ENCODE measurements at places on chromosomes 2 and 18.

GRCh38 chr2:206273905-206274304 lies 558 bp upstream of the ZDBF2 start:
- DNase-seq = no peak

GRCh38 chr2:150997702-150998440 lies 263.8 kb downstream of the RBM43 start:
- no peak for DNase-seq

GRCh38 chr2:12416600-12416999 lies 300.1 kb upstream of the TRIB2 start:
- no peak for DNase-seq

DNA sequence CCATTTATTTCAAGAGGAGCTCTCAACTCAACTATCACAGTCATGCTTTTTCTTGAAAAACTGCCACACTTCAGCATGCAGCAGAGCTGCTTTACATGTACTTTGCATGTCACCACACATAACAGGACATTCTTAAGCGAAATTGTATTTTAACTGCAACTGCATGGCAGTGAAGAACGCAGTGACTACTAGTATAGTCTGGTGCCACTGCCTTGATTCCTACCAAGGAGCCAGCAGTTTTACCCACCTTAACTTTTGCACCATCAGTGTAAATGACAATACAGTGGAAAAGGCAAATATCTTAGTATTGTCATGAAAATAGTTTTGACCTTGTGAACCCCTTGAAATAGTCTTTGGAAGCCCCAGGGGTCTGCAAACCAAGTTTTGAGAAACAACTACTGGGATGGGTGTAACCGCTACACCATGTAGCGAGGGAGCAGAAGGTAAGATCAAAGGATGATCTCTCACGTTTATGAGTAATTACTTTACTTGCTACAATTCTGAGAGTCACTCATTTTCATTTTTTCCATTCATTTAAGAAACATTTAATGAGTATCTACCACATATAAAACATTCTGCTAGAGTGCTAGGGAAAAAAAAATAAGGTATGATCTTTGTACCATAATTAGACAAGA lies 32.3 kb upstream of the MPP4 start:
- DNase-seq = no peak

DNA sequence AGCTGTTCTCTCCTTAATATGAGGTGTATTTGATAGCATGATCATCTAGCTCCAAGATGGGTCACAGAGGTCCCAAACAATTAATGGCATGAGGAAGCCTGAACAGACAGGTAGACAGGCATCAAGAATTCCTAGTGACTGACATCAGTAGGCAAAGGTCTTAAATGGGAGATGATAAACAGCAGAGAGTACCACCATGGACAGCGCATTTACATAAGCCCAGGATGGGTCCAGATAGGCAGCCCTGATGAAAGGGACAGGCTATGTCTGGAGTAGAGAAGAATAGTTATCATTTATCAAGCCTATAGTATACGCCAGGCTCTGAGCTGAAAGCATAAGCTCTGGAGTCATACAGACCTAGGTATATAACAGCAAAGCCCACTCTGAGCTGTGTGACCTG lies 434.7 kb upstream of the SETBP1 start:
- no peak for DNase-seq

DNA sequence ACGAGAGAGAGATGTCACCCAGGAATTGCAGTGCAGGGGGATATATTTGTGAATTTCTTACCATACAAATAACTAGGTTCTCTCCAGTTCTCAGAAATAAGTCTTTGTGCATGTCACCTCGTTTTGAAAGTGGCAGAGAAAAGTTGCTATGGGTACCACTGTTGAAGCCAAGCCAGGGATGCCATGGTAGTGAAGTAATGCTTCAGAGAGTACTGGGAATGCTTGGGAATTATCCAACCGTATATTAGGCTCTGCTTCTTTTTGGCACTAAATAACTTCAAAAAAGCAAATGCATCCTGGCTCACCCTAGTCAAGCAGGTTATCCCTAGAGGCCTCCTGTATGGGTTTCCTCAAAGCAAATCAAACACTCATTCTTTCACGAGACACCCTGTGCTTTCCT lies 50.7 kb upstream of the DDX18 start:
- no peak for DNase-seq

DNA sequence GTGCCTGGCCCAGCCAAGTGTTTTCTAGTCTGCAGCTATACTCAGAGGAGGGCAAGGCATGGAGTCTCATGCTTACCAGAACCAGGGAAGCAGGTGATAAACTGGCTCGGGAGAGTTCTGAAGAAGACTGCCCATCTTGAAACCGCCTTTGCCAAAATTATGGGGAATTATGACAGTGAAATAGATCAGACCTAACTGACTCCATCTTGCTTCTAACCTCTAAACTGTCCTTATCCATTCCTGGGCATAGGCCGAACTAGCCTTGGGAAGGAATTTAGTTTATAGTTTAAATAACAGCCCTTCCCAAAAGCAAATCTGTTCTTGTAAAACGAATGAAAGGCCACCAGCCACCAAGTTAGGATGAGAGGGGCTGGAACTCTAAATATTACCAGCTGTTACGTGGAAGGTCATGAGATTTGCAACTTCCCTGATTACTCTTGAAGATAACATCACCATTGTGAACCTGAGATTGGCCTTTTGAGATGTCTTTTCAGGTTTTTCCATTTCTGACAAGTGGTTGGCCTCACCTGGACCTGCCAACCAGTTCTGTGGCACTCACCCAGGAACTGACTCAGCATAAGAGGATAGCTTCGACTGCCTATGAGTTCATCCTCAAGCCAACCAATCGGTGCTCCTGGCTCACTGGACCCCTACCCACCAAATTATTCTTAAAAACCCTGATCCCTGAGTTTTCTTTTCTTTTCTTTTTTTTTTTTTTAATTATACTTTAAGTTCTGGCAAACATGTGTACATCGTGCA lies 23.4 kb downstream of the CHCHD5 start:
- DNase-seq = no peak

DNA sequence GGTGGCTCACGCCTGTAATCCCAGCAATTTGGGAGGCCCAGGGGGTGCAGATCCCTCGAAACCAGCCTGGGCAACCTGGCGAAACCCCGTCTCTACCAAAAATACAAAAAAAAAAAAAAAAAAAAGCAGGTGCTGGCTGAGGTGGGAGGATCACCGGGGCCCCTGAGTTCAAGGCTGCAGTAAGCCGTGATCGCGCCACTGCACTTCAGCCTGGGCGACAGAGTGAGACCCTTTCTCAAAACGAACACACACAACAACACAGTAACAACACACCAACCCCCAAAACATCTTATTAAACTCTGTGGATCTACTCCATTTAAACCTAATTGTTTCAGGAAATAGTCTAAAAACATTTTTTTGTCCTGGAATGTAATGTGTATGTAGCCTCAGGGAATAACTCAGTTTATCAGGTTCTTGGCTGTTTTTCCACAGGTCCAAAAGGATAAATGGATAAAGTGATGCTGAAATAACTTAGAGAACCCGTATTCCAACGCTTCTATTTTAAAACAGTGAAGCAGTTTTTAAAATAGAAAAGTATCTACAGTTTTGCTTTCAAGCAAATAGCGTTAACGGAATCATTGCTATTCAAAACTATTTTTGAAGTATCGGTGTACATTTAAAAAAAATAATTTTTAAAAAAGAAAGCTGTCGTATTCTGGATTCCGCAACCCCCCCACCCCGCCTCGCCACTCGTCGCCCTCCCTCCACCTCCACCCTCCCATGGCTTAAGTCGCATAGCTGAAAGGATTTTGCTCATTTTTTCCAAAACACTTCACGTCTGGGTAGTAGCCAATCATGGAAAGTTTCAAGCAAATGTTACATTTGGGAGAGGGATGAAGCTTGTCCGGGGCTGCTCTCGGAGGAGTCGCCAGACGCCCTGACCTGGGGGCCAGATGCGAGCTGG lies 895 bp upstream of the GLS start:
- DNase-seq = no peak

- no peak for DNase-seq
Measured at GRCh38 chr2:31404827-31405226, 9.7 kb downstream of the XDH start.

DNA sequence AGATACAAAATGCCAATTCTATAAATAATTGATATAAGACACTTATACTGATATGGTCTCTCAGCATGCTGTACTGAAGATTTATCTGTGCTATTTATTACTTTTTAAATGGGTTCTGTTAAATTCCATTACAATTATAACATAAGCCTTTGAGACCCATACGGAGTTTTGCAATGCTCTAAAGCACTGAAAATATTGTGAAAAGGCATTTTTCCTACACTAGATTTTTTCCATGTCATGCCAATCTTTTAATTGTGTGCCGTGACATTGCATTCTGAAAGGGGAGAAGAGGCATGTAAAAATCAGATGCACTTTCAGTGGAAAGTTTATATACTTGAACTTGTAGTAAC lies 46.5 kb downstream of the EFEMP1 start:
- no peak for DNase-seq

DNA sequence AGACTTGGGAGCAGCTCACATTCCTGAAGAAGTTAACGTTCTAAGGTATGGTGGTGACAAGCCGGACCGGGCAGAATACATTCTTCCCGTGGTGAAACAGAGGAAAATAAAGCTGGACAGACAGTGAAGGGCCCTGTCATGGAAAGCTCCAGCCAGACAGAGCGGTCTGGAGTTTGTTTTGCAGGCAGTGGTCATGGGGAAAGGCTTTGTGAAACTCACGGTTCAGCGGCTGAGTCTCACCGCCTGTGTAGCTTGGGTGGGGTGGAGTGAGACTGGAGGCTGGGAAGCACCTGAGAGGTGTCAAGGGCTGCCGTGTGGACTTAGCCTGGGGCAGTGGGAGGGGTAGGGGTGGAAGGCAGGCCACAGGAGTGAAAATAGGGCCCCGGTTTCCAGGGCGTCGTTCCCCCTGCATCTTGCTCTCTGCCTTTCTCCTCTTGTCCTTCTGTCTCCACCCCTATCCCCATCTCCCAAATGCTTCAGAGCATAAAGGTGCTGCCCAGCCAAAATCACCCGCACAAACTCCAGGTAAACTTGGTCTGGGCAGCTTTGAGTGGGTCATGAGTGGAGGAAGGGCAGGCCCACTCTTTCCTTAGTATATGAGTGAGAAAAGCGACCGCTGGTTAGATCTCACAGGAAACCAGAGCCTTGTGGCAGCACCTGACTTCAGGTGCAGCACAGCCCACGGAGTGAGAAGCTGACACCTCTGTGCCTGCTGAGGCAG lies 11.4 kb upstream of the SLC20A1 start:
- DNase-seq = no peak

GRCh38 chr2:220999356-220999755 lies 572.7 kb downstream of the EPHA4 start:
- DNase-seq = no peak

DNA sequence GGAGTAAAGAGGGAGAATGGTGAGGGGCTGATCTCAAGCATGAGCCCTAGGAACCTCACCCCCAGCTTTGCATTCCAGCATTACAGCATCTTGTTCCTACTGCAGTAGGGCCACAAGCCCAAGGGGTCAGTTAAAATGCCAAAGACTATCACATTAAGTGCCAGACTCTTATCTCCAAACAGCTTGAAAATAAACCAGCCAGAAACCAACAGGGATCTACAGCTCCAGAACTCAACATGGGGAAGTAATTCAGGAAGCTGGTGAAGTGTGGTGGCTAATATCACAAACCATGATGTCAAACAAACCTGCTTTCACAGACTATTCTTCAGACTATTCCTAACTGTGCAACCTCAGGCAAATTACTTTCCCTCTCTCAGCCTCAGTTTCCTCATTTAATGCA lies 278.3 kb downstream of the TNS1 start:
- DNase-seq = no peak

DNA sequence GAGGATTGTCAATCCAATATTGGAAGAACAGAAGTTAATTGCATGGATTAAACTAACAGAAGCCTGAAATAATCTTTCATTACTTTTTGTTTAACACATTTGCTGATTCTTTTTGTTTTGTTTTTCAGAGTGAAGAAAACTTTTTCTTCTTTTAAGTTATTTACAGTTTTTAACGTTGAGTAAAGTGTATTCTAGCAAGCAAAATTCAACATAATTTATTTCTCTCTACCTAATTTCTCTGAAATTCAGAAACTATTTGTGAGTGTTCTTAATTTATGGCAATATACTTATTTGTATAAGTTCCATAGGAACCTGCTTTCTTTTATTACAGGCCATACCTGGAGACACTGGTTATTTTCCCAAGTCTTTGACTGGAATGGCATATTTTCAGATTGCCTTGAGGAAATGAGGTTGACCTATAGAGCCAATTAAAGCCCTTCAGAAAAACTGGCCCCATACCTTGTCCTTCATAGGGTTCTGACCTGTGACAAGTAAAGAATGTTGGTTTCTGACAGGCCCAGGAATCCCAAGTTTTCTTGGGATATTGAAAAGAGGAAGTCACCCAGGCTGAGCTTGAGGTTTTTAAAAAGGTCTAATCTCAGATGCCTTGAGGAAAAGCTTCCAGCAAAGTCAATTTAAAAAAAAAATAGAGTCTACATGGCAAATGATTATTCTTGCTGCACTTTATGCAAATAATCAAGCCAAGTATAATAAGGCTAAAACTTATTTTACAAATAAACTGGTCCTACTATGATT lies 26.8 kb upstream of the LIPG start:
- no peak for DNase-seq

GRCh38 chr2:148044322-148044721 lies 23.4 kb downstream of the MBD5 start:
- no peak for DNase-seq

DNA sequence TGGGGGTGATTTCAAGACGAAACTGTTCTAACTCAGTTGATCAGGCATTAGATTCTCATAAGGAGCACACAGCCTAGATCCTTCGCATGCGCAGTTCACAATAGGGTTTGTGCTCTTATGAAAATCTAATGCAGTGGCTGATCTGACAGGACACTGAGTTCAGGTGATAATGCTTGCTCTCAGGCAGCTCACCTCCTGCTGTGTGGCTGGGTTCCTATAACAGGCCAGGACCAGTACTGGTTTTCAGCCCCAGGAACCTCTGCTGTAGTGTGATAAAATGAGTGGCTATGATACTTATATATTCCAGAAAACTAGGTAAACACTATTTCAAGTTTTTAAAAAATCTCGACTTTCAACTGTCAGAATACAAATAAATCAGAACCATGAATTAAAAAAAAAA lies 271.4 kb downstream of the GALNT13 start:
- DNase-seq = no peak

DNA sequence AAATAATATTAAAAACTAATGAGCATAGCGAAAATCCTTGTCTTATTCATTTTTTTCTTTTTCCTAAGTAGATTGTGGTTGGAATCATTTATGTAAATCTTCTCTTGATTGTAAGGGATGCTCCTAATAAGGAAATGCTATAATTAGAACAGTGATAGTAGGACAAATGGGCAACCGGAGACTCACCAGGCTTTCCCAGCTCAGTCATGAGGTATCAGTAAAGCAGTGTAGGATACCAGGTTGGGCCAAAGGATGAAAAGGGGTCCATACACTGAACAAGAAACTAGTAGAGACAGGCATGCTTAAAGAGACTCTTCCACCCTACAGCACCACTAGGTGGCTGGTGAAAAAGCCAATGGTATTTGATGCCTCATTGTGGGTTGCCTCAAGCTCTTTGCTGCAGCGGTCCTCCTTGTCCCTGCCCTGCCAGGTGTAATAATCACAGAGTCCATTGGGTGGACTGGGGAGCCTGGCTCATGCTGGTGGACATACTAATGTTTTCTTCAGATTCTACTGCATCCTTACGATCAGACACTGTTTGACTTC lies 71.4 kb upstream of the FAM98A start:
- DNase-seq = no peak

- no peak for DNase-seq
Measured at GRCh38 chr18:25181581-25181980, 170.4 kb downstream of the ZNF521 start.

Measured in NCI-H1105 treated with DMSO at 0.1 percent for 48 hours (cell line).